Naive thymus-derived CD4-positive, alpha-beta T cell (primary cell): ENCODE measurements at places on chromosomes 6 and 20.

DNA sequence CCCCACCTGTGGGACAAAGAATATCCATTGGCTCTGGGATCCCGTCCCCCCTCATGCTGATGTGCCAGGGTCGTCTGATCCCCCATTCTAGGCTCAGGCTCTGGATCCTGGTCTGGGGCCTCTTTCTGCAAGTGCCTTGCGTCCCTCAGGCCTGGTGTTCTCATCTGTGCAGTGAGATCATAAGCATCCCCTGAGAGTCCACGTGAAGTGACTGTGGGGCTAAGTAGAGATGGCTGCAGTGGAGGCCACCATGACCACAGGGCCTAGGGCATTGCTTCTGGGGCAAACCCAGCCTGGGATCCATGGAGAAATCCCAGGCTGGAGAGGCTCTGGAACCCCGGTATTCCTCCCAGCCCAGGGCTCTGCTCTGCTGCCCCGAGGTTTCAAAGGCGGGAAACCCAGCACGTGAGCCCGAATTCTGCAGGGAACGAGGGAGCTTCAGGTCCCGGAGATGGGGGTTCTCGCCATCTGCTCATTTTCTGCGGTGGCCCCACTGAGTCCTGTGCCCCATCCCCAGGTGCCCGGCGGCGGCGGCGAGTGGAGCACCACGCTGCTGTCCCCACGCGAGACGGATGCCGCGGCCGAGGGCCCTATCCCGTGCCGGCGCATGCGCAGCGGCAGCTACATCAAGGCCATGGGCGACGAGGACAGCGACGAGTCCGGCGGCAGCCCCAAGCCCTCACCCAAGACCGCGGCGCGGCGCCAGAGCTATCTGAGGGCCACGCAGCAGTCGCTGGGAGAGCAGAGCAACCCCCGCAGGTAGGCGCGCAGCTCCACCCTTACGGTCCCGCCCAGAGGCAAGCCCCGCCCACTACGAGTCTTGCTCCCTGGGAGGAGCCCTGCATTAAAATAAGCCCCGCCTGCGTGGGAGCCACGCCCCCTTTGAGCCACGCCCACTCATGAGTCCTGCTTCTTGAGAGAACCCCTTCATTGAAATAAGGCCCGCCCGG, 105.5 kb upstream of the MYL9 start:
- DNase-seq = peak; percentile 93

DNA sequence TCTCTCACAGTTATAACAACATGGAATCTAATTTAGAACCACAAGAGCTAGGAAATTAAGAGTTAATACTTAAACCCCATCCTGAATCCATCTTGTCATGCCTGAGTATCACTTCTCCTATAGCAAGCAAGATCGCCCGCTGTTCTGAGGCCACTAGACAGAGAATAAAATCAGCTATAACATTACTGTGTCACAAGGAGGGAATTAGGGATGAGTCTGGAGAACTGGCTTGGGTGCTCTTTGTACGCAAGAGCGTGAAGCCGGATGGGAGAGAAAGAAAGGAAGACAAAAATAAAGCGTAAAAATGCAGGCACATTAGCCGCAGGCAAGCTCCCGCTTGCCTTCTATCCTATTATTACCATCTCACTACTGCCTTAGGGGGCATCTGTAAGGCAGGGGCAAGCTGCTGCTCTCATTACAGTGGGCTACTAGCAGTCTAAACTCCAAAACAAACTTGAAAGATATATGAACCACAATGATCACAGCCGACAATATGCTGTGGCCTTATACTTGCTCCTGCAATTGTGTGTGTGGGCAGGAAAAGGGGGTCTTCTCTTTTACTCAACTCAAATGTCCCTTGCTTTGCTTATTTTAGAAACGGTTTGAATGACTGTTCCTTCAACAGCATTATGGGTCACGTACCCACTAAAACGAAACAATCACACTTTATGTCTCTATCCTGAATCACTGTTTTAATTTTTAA, 81.9 kb downstream of the GJA10 start:
- no peak for DNase-seq

GRCh38 chr6:80636689-80637088, 530.2 kb downstream of the BCKDHB start:
- no peak for DNase-seq

DNA sequence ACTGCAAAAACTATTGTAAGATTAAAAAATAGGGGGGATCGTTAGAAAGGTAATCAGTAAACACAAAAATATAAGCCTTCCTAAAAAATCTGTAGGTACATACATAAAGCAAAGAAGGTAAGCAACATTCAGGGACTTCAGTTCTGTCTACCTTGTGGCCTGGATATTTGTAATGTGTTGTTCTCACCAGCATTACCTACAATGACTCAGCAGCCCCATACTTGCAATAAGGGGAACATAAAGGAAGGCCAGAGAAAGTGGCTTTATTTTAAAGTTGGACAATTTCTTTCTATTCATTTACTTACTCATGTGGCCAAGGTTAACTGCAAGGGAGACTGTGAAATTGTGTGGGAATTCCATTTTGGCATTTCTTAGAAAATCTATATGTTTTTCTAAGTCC, 277.2 kb upstream of the PREP start:
- DNase-seq = no peak

DNA sequence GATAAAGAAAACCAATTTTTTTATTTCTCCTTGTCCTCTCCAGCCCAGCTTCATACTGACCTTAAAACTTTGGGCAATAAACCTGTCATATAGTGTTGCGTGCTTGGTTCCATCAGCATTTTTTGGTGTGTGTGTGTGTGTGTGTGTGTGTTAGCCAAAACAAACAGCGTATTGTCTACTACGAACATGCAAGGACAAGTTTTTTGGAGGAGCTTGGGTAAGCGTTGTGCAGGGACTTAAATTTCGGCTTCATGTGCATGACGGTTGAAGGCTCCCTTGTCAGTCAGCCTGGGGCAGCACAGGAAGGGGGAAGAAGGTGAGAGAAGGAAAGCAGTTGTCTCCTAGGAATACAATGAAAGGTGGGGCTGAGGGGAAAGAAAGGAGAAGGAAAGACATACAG, 62.0 kb upstream of the PAX1 start:
- no peak for DNase-seq

- DNase-seq = no peak
Observed at GRCh38 chr6:30889921-30890645, 5.8 kb downstream of the DDR1 start.

DNA sequence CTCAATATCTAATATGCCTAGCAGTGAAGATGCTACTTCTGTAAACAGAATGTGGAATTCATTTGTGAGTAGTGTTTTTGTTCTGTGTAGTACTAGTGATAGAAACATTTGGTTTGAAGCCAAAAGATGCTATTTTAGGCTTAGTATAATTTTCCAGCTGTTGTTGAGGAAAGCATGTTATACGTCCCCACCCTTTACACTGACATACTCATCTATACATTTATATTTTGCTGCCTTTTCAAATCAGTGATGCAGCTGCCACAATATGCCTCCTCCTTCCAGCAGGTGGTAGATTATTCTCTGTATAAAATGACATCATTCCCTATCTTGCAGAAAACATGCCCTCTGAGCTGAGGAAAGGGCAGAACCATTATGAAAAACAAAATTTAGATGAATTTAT, 1217.6 kb upstream of the GJE1 start:
- DNase-seq = no peak

- DNase-seq = no peak
Observed at GRCh38 chr6:119284861-119285521, 64.6 kb downstream of the MAN1A1 start.

GRCh38 chr6:166671434-166672081, 44.5 kb upstream of the RPS6KA2 start:
- no peak for DNase-seq

- DNase-seq = no peak
Observed at GRCh38 chr20:63253438-63254231, 628 bp downstream of the NKAIN4 start.

- no peak for DNase-seq
Observed at GRCh38 chr6:34674268-34674639, 22.3 kb downstream of the ILRUN start.

DNA sequence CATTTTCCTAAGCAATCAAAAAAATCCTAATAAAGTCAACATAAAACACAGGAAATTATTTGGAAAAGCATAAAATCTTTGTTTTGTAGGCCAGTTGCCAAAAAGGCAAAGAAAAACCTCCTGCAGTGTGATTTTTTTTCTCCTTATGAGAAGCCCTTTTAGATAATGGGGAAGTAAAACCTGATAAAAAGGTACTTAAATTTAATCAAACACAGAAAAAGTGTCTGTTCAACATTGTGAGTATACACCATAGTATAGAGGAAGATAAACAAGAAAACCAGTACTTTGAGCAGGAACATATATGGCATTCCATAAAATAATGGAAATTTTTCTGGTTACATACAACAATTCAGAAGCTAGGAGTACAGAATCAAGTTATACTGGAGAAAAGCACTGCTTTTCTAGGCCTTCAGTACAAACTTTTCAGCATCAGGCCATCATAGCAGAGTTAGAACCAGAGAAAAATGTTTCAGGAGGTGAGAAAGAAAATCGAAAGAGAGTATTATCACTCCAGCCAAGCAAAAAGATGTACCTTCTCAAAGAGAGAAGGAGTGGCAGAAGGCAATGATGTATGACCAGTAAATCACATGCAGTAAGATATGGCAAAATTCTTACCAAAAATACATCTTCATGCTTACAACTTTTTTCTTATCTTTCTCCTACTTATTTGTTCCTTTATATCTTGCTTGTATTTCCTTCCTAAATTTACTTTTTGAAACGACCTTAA, 494.9 kb downstream of the KIF16B start:
- no peak for DNase-seq

DNA sequence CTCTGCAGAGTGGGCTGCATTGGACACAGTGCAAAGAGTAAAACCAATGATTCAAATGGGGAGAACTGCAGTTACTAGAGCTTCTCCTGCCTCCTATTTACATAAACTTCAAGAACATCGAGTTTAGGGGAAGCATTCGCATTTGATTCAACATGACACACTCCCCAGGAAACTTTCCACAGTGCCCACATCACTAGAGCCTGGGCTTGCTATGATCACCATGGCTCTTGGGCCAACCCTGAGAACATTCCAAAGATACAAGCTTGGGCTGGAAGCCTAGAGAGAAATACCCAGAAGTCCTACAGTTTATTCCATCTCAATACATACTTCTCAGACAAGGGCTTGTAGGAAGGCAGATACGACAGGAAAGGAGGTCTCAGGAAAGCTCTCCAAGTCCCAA, 337.9 kb downstream of the CD83 start:
- no peak for DNase-seq

DNA sequence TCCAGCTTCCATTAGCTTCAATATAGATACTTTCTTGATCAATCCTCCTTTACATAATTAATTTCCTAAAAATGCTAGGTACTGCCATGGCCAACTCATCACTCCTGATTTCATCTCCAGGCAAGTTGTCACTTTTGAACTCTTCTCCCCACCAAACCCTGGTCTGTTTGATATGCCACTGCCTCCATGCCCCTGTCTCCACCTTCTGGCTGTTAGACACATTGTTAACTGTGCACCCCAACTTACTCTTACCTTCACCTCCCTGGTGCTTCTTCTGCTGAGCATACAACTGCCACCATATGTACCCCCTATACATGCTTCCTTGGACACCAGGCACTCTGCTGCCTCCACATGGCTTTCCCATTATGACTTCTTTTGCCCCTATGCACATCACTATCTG, 21.9 kb upstream of the AIG1 start:
- DNase-seq = no peak

- no peak for DNase-seq
Observed at GRCh38 chr6:87514831-87515230, 42.1 kb downstream of the SLC35A1 start.

- DNase-seq = no peak
Observed at GRCh38 chr6:37822851-37823682, 3.5 kb downstream of the ZFAND3 start.

- DNase-seq = no peak
Observed at GRCh38 chr6:20198775-20199174, 13.5 kb downstream of the MBOAT1 start.

- no peak for DNase-seq
Observed at GRCh38 chr6:157906537-157907061, 75.1 kb upstream of the SYNJ2 start.

DNA sequence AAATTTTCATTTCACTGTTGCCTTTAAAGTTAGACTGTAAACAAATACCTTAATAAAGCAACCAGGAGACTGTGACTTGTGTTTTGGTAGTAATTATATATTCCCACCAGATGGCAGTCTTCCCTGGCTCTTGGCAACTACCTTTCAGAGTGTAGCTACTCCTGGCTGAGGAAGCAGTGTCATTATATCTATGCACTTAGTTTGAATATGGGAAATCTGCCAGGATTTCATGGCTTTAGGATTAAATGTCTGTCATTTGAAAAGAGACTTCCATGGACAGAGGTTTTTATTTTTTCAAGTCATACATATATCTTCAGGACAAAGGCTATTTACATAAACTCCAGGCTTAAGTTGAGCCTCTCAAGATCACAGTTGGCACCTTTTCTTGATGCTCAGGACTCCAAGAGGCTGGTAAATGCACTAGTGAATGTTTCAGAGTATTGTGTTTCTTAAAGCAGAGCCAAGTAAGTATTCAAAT, 160.1 kb downstream of the C6orf58 start:
- no peak for DNase-seq

DNA sequence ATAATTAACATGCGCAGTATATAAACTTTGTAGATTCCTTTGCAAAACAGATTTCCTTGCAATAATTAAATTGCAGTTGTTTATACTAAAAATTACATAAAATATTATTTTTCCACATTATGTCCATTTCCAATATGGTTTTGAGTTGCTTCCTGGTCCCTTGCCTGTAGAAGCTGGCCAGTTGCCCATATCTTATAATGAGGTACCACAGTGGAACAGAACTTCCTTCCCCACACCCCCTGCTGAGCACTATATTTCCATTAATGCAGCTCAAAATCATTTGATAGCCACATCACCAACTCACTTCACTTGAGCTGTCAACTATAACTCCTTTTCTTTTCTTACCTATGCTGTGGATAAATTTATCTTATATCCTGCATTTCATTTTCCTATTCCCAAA, 194.6 kb downstream of the DST start:
- DNase-seq = no peak

DNA sequence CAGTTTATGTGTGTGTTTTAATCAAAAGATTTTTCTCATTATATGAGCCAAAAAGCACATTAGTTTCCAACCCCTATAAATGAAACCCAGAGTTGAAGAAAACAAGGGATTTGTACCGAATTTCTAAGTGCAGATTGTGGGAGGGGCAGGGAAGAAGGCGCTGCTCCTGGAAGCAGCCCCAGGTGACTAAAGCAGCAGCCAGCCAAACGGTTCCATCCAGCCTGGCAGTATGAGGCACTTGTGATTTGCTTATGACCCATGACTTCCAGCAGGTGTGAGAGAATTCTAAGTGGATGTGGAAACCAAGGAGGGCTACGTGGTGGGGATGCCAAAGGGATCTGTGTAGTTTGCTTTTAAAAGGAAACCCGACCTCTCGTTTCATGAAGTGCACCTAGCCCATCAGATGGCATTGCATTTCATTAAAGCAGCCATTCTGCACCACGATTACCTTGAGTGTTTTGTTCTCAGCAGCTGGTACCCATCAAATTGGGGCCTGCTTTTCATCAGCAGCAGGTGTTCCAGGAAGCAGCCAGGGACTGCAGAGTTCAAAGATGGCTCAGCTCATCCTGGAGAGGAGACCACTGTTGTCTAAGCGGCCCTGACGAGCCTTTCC, 79.1 kb downstream of the DTD1 start:
- DNase-seq = no peak

GRCh38 chr6:132725947-132726607, 12.2 kb upstream of the VNN1 start:
- no peak for DNase-seq
